Keratinocyte (primary cell): ENCODE measurements at places on chromosomes 1 and 21.

DNA sequence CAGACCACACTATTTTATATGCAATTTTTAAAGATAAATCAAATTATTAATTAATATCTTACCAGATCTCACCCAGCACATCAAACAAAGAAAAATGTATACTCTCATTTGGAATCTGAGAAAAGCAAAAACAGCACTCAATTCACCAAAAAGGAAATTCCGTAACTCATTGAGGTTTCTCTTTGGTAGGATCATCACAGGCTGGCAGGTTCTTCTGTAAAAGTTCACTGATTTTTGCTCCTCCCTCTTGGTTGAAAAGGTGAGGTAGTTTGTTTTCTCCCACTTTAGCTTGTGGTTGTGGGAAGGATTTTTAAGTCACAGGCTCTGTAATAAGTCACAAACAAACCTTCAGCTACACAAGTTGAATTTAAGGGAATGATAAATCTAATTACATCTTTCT is at the start of gene LIPI:
Gene LIPI, minus strand, starts transcription at position 218 of the 400 bp plus-strand sequence. Its CDS starts 110 bp downstream, at position 108.
- DNase-seq: no peak

DNA sequence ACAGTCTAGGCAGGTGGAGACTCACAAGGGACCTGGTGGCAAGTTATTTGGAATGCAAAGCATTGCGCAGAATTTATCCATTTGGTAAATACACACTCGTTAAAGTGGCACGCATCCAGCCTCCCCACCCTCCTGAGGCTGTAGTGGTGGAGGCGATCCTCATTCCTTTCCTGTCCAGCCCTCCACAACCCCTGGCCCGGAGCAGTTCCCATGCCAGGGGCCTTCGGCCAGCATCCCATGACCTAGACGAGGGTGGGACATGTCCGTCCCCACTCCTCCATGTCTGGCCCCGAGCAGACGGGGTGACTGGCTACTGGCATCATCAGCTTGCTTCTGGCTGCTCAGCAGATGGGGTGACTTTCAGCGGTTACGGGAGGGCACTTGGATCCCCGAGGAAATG is 281.5 kb upstream of the VAMP3 start:
- no peak for DNase-seq

DNA sequence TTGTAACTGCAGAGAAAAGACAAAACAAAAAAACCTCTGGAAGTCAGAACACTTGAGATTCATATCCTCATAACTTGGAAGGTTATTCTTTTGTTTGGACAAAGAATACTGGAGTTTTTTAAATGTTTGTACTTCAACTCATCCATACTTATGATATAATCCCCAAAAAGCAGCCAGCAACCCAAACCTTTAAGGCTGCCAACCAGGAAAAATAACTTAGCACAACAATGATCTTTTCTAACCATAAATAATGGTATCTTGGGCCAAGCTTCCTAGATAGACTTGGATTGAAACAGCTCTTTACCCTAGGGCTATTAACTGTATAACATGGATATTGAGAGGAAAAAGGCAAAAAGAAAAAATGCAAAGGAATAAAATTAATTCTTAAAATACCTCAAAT is 335.1 kb downstream of the LTN1 start:
- no peak for DNase-seq

- no peak for DNase-seq
These were observed 12.0 kb upstream of the ACTL8 start for GRCh38 chr1:17743008-17743647.

- no peak for DNase-seq
These were observed 529 bp upstream of the PRMT2 start for GRCh38 chr21:46634966-46635323.

DNA sequence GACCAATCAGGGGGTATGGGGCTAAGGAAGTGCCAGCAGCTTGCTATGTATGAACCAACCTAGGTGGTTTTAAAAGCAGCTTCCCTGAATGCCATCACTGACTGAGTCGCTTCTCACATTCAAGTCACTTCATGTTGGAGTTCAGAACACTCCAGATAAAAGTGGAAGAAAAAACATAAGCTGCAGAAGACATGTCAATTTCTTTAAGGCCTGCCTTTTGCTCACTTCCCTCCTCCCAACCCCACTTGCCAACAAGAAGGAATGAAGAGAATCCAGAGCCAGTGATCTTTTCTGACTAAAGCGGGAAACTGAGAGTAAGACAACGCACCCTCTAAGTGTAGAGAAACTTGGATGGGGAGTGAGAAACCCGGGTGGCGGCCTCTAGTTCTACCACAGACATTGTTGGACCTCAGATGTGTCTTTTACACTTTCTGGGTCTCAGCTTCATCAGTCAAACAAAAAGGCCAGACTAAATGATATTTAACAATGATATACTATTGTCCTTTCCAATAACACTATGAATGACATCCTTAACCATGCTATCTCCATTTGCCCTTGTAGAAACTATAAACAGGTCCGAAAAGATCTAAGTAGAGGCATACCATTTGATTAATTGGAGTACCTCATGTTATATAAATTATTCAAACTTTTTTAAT is 54.1 kb downstream of the LUZP1 start:
- no peak for DNase-seq

- no peak for DNase-seq
These were observed 44.9 kb downstream of the GFI1 start for GRCh38 chr1:92441697-92442342.

- DNase-seq: no peak
These were observed 54.6 kb upstream of the ECE1 start for GRCh38 chr1:21344750-21345443.
